Stimulated activated CD8-positive, alpha-beta memory T cell treated with anti-CD3 and anti-CD28 coated beads, Interleukin-15, amount 100 ng/mL, for 48 hours (primary cell): ENCODE measurements at places on chromosomes 7 and 10.

DNA sequence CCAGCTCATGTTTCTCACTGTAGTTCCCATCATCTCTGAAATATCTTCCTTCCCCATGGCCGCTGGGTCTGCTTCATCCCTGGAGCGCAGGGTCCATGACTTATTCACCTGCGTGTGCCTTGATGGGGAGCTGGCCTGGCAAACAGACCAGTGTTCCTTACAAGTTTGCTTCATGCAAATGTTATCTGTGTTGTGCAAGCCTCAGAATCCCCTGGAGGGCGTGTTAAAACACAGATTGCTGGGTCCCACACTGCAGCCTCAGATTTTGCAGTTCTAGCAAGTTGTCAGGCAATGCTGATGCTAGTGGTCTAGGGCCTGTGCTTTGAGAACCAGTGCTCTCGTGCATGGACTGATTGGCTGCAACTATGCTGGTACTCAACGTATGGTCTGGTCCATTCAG, 7.2 kb upstream of the DMBT1 start:
- no peak for DNase-seq

DNA sequence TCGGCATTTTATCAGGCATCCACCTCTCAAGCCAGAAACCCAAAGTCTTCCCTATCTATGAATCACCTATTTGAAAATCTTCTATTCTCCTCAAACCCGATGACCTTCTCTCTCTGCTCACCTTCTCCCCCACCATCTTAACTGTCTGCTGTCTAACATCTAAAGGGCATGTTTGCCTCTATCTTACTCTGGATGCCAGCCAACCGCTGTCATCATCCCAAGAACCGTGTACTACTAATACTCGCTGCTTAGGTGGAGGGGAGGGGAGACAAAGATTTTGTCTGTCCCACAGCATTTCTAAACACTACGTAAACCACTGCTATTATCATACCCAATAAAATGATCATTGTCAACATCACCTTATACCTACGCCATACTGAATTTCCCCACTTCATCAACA, 29.5 kb downstream of the PAXIP1 start:
- DNase-seq: no peak

- no peak for DNase-seq
Measured at GRCh38 chr10:96665306-96665705, 55.0 kb downstream of the PIK3AP1 start.

GRCh38 chr10:60964257-60965235, 20.6 kb upstream of the RHOBTB1 start:
- DNase-seq: no peak

- DNase-seq: no peak
Measured at GRCh38 chr7:22922307-22922706, 91.6 kb downstream of the HYCC1 start.

- DNase-seq: no peak
Measured at GRCh38 chr7:64880322-64881297, 22.5 kb upstream of the ZNF273 start.
